ENCODE measurements at places on chromosomes 4 and X.

GRCh38 chr4:78612398-78613178 is 61.0 kb downstream of the ANXA3 start:
- no peak for DNase-seq

- DNase-seq = no peak
Measured at GRCh38 chrX:150966742-150967141, 16.4 kb upstream of the HMGB3 start.

- DNase-seq = no peak
Measured at GRCh38 chr4:40577588-40578253, 51.9 kb downstream of the RBM47 start.

GRCh38 chr4:3246458-3247398 is 2.2 kb upstream of the MSANTD1 start:
- no peak for DNase-seq

DNA sequence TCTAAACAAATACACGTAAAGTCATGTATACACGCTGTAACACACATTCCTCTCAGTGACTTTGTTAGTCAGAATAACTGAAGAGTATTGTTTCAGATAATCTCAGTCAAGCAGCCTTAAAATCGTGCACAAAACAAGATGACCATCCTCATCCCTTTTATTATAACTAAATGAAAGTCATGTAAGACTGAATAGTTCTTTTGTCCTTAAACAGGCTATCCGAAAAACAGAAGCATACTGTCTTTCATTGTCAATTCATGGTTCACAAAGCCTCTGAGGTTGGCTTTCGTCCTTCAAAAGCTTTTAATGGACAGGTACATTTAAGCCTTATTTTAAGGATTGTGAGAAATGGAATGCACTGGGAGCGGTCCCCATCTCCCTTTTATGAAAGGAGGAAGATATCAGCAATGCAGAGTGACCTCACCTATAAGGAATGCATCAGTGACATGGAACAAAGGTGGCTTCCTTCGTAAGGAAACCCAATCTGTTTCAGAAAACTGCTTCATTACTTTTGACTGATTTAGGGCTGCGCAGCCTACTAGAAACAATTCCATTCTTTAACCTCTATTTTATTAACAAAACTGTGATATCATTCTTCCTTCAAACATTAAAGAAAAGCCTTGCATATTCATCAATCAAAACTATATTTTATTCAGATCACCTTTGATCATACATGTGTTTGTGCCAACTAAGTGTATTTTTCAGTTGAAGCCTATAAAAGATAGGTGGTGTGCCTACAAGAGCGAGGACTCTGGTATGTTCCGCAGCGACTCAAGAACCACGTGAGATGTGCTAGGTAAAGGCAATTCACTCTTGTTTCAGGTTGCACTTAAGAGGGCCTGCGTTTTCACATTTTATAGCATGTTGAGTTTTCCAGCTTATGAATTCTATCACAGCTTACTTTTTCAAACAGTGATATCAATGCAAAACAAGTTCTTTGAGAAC is 19.2 kb downstream of the SH3RF1 start:
- no peak for DNase-seq

GRCh38 chr4:22607382-22607781 is 85.4 kb upstream of the GBA3 start:
- no peak for DNase-seq

GRCh38 chr4:112726041-112726440 is 89.1 kb downstream of the LARP7 start:
- DNase-seq = no peak

DNA sequence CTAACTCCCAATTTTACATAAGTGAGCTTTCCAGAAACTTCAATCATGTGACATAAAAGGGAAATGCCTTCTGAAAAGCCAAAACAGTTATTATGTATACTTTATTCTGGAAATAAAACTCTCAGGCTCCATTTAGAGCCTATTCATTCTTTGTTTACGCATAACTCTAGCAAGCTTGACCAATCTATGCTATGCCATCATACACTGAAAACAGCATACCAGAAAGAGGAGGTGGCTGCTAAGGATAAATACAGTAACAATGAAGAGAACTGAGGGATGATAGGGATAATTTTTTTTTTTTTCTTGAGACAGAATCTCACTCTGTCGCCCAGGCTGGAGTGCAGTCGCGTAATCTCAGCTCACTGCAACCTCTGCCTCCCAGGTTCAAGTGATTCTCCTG is 24.4 kb downstream of the CDKL2 start:
- no peak for DNase-seq

- DNase-seq = no peak
Measured at GRCh38 chrX:105109936-105110335, 110.6 kb downstream of the TEX13A start.

GRCh38 chr4:158782551-158783360 is 13.9 kb downstream of the FNIP2 start:
- DNase-seq = peak; percentile 20

DNA sequence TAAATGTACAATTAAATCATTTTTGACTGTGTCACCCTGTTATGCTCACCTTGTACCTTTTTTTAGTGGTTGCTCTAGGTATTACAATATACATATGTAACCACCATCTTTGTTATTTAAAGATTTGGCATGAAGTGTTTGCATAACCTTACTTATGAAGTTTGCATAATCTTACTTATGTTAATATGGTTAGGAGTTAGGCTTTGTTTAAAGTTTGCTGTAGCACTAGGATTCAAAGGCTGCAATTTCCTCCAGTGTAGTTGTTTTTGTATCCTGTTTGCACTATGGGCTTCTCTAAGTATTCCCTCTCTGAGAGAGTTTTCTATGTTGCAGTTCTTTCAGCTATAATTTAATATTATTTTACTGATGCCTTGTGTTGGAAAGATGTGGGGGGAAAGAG is 15.0 kb upstream of the GSPT2 start:
- DNase-seq = peak; percentile 10

GRCh38 chrX:153878969-153879653 is 6.9 kb downstream of the L1CAM start:
- no peak for DNase-seq

DNA sequence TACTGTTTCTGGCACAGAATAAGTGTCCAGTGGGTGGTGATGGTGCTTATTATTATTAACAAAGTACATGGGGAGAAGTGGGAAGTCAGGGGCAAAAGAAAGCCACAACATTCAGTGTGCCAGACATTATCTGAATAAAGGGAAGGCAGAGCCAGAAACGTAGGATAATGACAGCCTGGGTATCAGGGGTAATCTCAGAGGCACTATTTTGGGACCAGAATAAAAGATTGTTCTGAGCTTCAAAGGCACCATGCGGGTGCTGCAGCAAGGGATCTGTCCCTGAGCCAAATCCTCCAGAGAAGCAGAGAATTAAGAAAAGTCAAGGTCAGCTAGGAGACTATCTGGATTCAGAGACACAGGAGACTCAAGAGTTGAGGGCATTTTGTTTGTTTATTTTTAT is 328.8 kb upstream of the GATB start:
- no peak for DNase-seq

DNA sequence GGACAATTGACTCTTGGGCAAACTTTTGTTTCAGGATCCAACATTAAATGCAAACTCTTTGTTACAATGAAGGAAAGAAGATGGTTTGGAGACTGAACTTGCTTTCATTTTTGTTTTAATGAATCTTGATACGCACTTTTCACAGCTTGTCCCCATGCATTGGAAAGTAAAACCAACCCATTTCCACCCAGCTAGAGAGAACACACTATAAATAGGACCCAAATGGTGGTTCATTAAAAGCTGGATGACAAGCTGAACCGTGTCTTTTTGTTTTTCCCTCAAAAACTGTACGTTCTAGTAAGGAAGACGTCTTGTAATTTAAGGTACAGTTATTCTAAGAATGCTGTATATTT is 95.3 kb upstream of the EGFL6 start:
- DNase-seq = no peak
